ENCODE measurements at places on chromosomes 6 and 20.
A peak's percentile ranks its signal among the peaks of the same experiment; 100 is the strongest.

- DNase-seq, result no peak
Observed at GRCh38 chr6:146560607-146561006, 17.0 kb downstream of the RAB32 start.

DNA sequence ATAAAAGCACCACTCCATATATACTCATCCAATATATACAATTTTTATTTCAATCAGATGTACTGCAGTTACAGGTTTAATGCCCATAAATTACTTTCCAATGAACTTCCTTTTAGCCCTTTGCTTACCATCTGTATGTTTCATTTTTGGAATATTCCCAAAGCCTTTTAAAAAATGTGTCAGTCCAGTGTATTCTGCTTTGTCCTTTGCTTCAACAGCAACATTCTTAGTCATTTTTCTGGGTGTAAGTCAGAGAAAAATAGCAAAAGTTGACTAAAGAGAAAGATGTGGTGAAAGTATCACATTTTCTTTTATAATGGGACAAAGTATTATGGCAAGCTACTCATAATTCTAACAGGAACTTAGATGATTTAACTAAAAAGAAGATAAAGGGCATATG lies 15.2 kb downstream of the DSE start:
- no peak for DNase-seq

GRCh38 chr20:50460608-50461267 lies 49.4 kb upstream of the PTPN1 start:
- peak; percentile 64 for DNase-seq

DNA sequence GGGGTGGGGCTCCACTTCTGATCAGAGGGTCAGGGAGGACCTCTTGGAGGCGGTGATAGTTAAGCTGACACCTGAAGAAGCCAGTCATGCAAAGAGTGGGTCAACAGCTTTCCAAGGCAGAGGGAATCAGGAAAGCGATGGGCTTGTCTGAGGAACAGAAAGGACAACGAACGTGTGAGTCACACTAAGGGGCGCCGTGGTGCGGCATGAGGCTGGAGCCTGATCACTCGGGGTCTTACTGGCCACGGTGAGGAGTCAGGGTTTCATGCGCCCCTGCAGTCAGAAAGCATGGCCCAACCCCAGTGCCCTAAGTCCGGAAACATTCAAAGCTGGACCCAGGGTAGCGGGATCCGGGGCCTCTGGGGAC lies 50.6 kb upstream of the SLC32A1 start:
- no peak for DNase-seq

DNA sequence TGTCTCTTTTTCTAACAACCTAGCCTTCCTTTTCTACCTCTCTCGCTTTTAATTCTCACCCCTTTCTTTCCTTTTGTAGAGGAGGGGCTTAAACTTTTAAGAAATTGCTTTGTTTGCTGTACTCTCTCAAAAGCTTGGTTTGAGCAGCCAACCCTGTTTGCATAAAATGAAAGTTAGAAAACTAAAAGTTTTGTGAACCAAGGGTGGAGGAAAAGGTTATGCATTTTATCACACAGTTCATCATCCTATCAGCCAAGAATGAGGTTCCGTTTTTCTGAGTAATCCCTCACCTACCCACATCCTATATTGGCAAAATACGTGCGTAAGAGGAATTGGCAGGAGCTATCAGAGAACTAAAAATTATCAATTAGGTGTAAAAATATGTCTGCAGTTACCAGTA lies 42.8 kb upstream of the LOC128125822 start:
- DNase-seq, result no peak

Data from effector CD4-positive, alpha-beta T cell (primary cell).